ENCODE measurements at places on chromosomes 1 and 21.

DNA sequence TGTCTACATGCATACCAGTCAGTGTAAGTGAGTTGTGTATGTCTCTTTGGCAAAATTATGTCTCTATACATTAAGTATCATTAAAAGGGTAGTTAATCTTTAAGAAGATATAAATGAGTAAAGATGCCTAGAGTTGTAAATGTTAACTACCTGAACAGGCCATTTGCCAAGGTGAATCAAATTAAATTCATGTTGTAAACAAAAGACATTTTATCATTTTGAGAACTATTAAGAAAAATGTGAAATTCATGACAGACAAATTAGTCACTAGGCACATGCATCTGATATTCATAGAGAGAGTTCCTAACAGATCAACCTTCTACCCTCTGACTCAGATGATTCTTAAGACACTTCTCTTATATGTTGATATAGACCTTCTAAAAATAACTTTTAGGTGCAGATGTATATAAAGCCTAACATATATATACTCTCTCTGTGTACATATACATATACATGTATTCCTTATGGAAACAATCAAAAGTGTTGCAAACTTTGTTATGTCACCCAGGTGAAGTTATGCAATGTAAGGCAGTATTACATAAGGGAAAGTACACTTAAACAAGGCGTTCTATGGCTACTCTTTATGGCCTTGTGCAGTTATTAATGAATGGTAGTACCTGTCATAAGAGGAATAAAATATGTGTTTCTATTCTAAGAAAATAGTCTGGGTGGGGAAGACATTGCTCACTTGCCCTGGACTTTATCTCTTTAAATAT lies at the start of gene TMPRSS15:
Gene TMPRSS15, minus strand, starts transcription at position 51 of the 716 bp plus-strand sequence. CDS start 163 bp downstream, outside the sequence.
- no peak for DNase-seq

DNA sequence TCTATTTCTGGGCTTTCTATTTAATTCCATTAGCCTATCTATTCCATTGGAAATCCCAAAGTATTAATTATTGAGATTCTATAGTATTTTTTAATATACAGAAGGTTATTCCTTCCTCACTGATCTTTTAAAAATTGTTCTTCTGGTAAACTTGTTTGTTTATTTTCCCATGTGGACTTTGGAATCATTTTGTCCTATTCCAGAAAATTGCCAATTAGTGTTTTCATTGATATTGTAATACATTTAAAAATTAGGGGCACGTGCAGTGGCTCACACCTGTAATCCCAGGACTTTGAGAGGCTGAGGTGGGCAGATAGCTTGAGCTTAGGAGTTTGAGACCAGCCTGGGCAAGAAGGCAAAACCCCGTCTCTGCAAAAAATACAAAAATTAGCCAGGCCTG lies 8.4 kb upstream of the TLCD4 start:
- no peak for DNase-seq

DNA sequence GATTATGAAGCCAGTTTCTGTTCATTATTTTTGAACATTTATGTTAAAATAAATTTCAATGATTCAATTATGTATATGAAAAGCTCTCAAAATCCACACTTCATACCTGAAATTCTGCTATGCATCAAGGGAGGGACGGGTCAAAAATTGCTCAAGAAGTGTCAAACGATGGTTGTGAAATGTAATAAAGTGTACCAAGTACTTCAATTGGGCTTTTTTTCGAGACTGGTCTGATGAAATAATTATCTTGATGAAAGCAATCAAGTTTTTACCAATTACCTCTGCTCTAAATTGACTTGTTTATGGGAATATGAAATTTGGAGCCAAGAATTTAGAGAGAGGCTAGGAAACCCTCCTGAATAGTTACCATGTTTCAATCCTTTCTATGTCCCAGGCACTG lies 7.9 kb downstream of the OSCP1 start:
- no peak for DNase-seq

GRCh38 chr1:68210027-68210426 lies 22.3 kb downstream of the WLS start:
- no peak for DNase-seq

DNA sequence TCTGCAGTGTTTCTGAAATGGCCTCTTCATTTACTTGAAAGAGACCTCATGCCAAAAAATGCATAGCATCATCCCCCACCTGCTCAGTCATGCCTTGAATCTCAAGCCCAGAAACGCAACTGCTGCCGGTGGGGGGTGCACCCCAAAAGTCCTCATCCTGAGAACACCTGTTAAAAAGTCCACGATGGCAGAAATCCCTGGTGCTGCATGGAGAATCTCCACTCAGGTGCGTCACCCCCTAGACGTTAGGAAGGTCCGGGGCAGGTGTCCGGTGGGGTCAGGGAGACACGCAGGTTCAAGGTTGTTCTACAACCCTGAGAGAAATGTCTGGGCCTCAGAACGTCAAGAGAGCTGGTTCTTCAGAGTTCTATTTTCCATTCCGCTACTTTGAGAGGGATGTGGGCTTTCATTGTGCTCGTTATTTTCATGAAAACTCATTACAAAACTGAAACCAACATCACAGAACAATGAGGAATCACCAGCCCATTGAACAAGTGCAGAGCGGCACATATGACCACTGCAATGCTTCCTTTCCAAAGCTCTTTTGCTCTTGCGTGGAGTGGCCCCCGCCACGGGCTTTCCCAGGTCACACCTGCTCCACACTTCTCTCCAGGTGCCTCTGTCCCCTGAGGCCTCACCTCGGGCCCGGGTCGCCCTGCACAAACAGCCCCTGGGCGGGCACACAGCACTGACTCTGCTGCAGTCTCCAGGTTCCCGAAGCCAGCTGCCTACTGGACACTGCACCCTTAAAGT lies 201.9 kb downstream of the TOMM20 start:
- peak; percentile 20 for DNase-seq

- DNase-seq: no peak
Observed at GRCh38 chr21:42833439-42833815, 45.9 kb downstream of the WDR4 start.

DNA sequence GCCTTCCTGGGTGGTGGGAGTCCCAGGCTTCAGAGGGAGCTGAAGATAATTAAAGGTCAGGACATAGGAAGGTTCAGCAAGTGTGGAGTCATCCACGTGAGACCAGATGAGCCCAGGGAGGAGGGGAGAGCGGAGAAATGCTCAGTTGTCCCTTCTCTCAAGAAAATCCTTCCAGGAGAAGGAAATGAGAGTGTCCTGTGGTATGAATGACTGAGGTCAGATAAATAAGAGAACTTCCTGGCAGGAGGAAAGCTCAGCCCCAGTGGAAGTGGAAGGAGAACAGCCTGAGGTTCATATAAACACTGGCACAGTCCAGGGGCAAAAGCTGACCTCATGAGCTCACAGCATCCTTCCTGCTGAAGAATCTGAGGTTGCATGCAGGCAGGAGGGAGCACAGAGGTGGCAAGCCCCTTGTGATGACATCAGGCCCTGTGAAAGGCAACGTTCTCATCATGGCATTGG lies 97.6 kb downstream of the NAV1 start:
- no peak for DNase-seq

GRCh38 chr1:23126801-23127200 lies 41.9 kb downstream of the LUZP1 start:
- no peak for DNase-seq

DNA sequence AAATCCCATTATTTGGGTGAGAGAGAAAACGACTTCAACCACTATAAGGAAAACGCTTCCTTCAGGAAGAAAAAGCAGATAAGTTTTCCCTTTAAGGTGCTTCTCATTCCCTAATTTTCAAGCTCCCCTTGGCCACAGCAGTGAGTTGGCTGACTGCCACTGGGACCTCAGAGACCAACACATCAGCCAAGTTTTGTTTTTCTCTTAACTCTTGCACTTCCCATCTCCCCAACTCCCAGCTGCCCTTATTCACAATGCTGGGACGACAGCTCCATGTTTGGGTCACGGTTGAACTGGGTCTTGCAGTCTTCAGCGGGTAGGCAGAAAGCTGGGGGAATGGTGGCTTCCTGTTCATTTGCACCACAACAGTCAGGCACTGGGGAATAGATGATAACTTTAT lies 18.9 kb downstream of the SGIP1 start:
- DNase-seq: no peak

All from stimulated activated CD8-positive, alpha-beta memory T cell treated with anti-CD3 and anti-CD28 coated beads, Interleukin-4, amount 100 ng/mL, for 24 hours (primary cell).